Central memory CD4-positive, alpha-beta T cell (primary cell): ENCODE measurements at places on chromosomes 6 and 20.

DNA sequence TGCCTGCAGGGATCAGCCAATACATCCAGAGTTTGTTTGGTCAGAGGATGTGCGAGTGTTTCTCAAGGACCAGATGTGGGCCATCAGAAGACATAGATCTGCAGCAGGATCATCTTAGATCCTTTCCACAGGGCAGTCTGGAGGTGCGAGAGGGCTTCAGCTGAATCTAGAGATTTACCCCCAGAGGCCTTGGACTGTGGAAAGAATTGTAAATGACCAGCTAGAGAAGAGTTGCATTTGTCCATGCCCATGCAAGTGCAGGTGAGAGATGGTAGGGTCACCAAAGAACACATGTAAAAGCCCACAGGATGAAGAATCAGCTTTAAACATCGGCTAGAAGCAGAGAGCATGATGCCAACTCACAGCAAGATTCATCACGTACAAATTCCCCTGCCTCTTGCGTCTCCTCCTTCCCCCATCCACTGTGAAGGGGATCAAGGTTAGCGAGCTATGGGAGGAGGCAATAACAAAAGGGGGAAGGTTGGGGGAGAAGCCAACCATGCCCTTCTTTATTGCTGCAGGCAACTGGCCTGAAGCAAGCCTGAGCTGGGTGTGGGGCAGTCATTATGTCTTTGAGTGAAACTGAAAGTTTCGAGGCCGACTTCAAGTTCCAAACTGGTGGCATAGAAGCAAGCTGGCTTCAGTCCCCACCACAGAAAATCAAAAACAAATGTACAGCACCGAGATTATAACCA lies 83.5 kb downstream of the SCML4 start:
- peak; percentile 29 for DNase-seq

DNA sequence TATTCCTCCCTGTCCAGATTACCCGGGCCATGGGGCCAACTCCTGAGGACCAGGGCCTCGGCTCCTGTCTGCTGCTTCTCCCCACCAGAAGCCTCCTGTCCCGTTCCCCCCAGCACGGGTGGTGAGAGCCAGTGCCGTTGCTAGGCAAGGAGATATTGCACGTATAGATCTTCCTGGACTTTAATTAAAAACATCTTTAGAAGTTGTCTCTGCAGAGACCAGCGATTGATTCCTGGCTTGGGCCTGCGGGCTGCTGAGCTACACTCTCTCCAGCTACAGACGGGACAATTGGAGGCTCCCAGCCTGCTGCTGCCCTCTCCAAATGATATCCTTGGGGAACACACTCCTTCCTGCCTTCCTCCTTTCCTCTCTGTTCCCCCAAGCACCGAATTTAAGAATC lies 74.6 kb downstream of the CDH22 start:
- no peak for DNase-seq

GRCh38 chr6:79818471-79818870 lies 128.9 kb downstream of the ELOVL4 start:
- DNase-seq: no peak

DNA sequence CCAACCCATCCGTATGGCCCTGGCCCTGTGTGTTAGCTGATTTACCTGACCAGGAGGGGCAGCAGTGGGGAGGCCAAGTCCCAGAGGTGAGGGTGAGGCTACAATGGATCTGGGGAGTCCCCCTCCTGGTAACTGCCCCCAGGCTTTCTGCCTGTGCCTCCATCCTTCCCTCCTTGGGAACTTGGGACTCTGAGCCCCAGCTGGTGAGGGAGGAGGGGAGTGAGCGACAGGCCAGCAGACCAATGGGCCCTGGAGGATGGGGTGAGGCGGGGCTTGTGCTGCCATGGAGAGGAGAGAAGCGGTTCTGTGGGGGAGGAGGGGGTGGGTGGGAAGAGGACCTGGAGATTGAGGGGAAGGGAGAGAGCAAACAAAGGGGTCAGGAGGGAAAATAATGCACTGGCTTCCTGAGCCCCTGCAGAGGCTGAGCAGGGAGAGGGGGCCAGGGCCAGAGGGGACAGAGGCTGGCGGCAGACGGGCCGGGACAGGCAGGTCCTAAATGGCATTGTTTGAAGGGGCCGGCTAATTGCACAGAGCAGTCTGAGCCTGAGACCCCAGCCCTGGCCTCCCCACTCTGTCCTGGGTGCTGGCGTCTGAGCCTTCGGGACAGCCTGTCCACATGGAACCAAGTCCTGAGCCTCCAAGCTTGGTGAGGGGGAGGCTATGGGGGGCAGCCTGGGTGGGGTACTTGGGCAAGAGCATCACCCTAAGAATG lies 17.5 kb downstream of the DNMT3B start:
- DNase-seq: no peak

DNA sequence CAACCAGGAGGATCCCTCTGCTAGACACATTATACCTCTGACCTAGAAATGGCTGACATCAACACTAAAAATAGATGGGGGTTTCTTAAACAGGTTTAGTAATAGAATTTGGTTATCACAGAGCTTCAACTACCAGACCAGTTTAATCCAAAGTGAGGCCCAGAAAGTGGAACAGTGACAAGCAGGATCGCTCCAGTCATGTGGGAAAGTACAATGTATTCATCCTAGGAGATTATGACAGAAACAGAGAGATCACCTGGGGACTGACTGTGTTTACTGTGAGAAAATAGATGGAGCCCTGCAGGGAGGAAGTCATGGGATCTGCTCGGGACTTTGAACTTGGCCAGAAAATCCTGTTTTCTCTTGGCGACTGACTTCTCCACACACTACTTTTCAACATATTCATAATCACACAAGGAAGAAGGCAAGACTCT lies 238.7 kb upstream of the SOX4 start:
- no peak for DNase-seq

- no peak for DNase-seq
These were observed 70.9 kb upstream of the CCDC167 start for GRCh38 chr6:37570482-37571133.

DNA sequence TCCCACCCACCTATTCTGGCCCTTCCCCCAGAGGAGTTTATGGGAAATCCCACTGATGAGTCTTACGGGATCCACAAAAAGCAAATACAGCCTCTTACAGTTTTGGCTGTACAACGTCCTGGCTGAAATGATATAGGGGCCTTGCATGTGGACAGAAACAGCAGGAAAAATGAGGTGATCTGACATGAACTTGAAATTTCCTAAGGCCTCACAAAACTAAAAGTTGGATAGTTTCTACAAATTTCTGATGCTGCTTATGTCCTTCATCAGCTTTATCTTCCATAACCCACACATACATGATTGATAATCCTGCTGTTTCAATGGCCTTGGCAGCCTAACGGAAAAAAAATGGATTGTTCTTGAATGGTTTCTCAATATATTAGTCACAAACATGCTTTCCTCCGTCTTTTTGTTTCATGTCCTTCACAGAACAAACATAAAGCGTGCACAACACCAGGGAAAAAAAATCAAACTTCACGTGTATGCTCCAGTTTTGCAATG lies 118.8 kb downstream of the BMP5 start:
- DNase-seq: no peak
